T-helper 1 cell (primary cell): ENCODE measurements at places on chromosomes 5 and 9.

GRCh38 chr5:143491646-143492045, 88.2 kb upstream of the NR3C1 start:
- DNase-seq = no peak

GRCh38 chr9:137828527-137829259, 48.9 kb upstream of the CACNA1B start:
- DNase-seq = no peak

GRCh38 chr9:99173570-99174504, 47.9 kb downstream of the ALG2 start:
- no peak for DNase-seq

DNA sequence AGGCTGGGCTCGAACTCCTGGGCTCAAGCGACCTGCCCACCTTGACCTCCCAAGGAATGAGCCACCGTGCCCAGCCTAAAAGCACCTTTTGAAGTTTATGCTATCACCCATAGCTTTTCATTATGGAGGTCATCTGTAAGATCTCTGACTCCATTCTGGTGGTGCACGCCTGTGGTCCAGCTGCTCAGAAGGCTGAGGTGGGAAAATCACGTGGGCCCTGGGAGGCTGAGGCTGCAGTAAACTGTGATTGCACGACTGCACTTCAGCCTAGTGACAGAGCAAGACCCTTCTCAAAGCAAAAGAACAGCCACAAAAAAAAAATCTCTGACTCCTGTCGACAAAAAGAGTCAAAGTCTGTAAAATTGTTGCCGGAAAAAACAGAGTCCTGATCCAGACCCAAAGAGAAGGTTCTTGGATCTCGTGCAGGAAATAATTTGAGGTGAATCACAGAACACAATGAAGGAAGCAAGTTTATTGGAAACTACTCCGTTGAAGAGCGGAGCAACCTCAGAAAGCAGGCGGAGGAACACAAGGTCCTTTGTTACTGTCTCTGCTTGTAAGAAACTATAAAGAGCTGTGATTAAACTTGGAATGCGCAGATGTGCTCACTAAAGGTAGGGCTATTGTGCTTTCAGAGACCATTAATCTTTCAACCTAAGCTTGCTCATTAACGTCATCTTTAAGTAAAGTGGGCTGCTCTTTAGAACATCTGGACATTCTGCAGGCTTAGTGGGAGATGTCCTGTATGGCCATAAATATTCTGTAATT, 2.0 kb upstream of the HAUS6 start:
- DNase-seq = no peak

DNA sequence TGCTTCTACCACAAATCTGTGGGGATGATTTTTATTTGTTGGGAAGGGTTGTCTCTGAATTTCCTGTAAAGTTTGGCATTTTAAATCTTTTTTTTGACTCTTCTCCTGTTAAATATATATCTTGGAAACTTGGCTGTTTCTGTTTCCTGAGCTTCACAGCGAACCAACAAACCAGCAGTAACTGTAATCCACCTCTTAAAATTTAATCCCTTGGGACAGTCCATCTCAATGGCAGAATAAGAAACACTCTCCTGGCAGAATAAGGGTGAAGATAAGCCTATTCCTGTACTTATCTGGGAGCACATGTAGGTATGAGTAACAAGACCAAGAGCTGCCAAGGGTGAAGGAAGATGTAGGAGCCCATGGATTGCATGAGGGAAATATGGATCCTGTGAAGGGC, 73.1 kb upstream of the RPS23 start:
- DNase-seq = no peak

DNA sequence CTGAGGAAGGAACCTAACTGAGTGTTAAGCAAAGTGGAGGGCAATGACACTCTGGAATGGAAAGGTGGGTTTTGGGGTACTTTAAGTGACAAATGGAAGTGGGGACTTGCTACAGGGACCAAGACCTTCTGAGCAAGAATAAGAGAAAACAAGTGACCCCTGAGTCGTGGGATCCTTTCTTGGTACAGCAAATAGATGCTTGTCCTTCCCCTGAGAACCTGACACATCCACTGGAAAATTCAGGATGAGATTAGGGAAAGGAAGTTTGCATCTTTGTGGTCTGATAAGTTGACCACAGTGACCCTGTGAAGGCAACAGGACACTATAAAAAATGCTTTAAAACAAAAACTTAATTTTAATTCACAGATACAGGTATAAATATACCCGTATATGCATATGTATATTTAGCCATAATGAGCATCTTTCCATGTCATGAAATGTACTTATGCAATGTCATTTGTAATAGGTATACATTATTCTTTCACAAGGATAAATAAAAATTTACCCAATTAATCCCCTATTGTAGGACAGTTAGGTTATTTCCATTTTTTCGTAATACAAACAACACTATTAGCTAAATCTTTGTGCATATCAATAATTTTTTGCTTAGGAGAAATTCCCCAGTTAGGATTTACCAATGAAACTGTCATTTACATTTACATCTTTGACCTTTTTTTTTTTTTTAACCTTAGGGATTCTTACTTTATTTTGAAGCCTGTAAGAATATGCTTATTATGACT, 2.0 kb upstream of the IRF1 start:
- DNase-seq = no peak

- DNase-seq = no peak
These were observed 5.5 kb upstream of the AOPEP start for GRCh38 chr9:94720846-94721549.

DNA sequence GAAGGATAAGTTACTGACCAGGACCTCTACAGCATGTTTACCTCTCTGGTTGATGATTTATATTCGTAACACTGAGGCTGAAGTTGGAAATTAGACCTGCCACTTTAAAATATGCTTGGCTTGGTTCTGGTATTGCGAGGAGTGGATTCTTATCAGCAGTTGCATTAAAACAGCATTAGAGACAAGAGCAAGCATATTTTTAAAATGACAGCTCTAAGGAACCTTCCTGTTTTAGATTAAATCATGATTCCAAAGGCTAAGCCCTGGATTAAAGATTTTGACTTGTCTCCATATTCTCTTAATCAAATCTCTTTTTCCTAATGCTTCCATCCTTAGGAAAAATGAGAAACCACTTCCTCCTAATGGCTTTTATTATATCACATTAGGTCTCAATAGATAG, 277.8 kb downstream of the KCTD16 start:
- DNase-seq = no peak

DNA sequence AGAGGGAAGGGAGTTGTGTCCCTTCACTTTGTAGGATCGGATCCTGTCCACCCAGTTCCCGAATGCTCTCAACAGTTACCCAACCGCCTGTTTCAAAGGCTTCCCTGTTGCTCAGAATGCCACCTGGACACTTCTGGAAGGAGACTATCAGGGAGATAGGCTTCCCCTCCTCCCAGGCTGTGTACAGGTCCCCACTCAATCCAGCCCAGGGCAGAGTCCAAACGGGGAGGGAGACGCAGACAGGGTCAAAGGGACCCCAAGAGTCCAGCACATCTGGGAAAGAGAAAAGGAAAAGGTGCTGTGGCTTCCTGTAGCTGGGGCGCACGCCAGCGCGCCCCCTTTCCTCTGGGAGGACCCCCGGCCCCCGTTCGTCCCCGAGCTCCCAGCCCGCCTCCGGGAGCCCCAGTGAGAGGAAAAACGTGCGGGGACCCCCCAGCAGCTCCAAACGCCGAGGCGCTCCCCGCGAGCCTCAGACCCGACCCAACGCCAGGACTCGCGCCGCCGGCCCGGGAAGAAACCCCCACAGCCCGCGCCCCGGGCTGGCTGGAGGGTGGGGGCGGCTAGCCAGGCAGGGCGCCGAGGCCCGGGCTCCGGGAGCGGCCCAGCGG, 640 bp downstream of the SURF4 start:
- DNase-seq = no peak

DNA sequence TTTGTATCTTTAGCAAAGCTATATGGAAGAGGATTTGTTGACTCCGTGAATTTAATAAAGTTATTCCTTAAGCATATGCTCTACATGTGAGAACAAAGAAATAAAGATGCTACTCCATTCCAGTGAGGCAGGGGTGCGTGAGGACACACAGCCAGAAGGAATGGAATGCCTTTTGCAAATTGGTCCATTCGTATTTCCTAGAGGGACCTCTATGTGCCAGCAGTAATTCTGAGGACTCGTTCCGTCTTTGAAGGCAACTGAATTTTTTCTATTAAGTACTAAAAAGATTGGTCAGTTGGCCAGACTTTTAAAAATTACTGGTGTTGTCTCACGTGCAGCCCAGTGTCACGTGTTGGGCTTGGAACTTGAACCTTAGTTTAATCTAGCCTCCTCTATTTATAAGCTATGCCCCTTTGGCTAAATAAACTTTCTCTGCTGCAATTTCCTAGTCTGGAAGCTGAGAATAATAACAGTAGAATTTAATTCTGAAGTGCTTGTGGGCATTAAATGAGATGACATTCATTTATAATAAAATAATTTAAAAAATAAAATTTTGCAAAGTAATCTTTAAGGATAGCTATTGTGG, 13.9 kb downstream of the RAI14 start:
- no peak for DNase-seq

- DNase-seq = no peak
These were observed 43.9 kb downstream of the SHLD3 start for GRCh38 chr5:65668696-65669095.
